ENCODE measurements at places on chromosomes 6 and 20.
A peak's percentile ranks its signal among the peaks of the same experiment; 100 is the strongest.

DNA sequence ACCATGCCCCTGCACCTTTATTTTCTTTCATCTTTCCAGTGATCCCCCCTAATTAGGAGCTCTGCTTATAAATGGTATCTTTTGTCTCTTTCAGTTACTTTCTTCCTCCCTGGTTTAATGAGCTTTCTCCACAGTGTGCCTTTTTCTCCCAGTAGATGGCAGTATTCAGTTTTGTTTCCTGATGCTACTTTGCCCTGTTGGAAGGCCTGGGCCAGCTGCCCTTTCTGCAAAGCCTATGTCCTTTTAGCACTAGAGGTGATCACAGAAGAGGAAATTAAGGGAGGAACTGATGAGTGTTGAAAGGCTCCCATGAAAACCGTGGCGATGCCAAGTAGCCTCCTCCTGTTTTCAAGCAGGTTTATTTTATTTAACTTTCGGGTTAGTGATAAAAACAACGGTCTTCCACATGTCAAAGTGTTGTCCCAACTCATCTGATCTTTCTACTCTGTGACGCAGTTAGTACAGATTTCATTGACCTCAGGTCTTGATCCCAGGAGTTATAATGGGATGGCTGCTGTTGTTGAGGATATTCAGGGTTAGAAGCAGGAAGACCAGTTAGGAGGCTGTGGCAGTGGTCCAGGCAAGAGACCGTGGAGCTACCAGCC lies 184.2 kb upstream of the BMP2 start:
- DNase-seq = peak; percentile 64

- peak; percentile 94 for DNase-seq
Measured at GRCh38 chr6:108944707-108945680, 96.8 kb downstream of the ARMC2 start.

DNA sequence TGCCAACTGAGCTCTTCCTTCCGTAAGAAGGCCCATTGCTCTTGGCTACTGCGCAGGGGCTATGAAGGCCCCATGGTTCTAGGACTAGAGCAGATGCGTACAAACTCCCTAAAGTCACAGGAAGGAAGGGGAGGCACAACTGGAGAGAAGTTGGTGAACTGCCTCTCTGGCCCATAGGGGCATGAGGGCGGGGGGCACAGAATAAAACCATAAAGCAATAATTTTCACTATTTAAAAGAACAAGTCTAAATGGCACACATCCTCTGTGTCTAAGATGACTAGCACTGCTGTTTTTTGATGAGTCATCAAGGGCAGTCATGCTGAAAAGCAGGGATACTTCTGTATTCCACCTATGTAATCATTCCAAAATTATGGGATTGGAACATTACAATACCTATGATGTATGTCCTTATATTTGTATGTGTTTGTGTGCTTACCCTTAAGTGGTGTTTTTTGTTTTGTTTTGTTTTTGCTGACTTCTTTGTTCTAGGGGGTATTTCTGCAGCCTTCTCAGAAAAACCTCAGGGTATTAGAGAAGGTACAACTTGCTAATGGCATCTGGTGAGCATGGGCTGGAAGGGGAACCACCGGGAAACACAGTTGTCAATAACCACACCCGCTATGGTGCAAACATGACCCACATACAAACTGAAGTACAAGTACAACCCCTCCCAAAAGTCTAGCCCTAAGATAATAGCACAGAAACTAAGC lies 36.9 kb downstream of the B4GALT5 start:
- DNase-seq = peak; percentile 59

- no peak for DNase-seq
Measured at GRCh38 chr6:116575227-116575626, 3.9 kb downstream of the RWDD1 start.

- DNase-seq = no peak
Measured at GRCh38 chr6:135236319-135236718, 55.2 kb downstream of the MYB start.

GRCh38 chr6:39102071-39102820 lies 12.7 kb downstream of the SAYSD1 start:
- DNase-seq = peak; percentile 24

DNA sequence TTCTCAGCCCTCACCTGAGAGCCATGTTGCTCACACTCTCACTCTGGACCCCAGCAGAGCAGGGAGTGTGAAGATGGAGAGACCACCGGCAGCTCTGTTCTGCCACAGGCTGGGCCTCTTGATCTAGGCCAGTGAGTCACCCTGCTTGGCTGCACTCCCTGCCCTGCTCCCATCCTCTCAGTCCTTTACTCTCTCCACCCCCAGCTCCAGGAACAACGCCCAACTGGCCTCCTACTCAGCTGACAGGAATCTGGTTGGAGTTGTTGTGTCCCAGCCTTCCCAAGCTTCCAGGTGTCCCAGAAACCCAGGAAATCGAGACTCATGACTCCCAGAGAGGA lies at the start of gene PSORS1C1:
TSS of gene PSORS1C1 (plus strand) at position 260 of the 338 bp plus-strand sequence. CDS start 14,833 bp downstream, outside the sequence.
- peak; percentile 98 for DNase-seq

Data from EH (cell line).